ENCODE measurements at places on chromosomes 6 and 20. TPM values are rescaled to one million over a fixed set of nuclear protein-coding genes. Genes with fewer than 3 reads are reported as not detected.

- peak; percentile 85 for DNase-seq
These were observed 20.7 kb upstream of the ZNF76 start for GRCh38 chr6:35238843-35239289.

Gene IP6K3
- total RNA-seq: 4.9 TPM

GRCh38 chr20:35547329-35547728 is 5.5 kb downstream of the ERGIC3 start:
- no peak for DNase-seq

GRCh38 chr6:3729603-3730344 is 21.7 kb downstream of the PXDC1 start:
- no peak for DNase-seq

GRCh38 chr6:22024973-22025467 is 271.8 kb downstream of the PRL start:
- no peak for DNase-seq

Gene MAP3K5
- 11.3 TPM for total RNA-seq

Gene PGBD1
- 11.4 TPM for total RNA-seq

Gene CST7
- 0.66 TPM for total RNA-seq

GRCh38 chr6:8337147-8337546 is 98.2 kb downstream of the SLC35B3 start:
- DNase-seq: no peak

Gene CDH26
- 1.4 TPM for total RNA-seq

- DNase-seq: no peak
These were observed 131.0 kb upstream of the CST7 start for GRCh38 chr20:24818056-24818455.

DNA sequence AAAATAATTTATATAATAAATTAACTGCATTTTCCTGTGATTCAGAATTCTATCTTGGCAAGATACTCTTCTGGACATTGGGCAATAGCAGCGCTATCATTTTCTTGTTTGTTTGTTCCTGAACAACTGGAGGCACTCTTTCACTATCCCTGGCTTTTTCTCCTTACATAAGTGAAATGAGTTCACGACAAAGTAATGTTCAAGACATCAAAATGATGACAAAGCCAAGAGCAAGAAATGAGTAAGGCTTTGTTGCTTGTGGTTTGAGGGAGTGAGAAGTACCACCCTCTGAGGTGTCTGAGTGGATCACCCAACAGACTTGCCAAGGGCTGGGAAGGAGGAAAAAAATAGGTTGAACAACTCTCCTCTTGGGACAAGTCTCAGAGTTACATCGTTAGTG is 466.6 kb upstream of the JAG1 start:
- DNase-seq: no peak

Gene DZANK1
- 2.5 TPM for total RNA-seq

DNA sequence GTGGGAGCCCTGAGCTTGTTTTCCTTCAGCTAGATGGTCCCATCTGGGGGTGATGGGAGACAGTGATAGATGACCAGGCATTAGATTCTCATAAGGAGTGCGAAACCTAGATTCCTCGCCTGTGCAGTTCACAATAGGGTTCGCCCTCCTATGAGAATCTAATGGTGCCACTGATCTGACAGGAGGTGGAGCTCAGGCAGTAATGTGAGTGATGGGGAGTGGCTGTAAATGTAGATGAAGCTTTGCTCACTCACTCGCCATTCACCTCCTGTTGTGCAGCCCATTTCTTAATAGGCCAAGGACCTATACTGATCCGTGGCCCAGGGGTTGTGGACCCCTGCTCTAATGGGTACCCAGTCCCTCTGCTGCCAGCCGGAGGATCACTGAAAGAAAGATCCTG is 20.7 kb upstream of the KCNB1 start:
- DNase-seq: peak; percentile 32

- no peak for DNase-seq
These were observed 4.3 kb downstream of the REV3L start for GRCh38 chr6:111478749-111479148.

DNA sequence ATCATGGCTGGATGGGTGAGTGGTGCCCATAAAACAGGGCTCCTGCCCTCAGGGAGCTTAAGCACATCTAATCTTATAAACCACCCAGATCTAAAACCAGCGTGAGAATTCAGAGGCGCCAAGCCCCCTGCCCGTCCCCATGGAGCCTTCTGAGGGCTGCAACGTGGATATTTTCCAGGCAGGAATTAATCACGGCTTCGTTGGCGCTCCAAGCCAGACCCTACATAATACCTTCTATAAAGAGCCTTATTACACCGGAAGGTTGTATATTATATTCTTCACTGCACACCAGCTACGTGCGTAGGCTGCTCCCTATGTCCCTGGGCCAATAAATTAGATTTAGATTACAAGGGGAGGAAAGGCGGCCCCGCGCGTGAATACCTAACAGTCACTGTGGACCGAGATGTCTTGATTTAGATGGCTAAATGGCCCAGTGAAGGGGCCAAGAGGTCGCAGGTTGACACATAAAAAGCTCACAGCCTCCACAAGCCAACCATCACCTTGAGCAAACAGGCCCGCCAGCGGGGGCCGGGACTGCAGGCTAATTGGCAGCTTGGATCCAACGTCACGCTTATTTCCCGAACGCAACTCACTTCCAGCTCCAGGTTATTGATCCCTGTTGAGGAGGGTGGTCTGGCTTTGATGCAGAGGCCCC is 64.7 kb upstream of the APCDD1L start:
- peak; percentile 33 for DNase-seq

- DNase-seq: no peak
These were observed 14.9 kb upstream of the BLOC1S5 start for GRCh38 chr6:8079126-8079525.

Gene RNF182
- total RNA-seq: 0.16 TPM

GRCh38 chr6:155201461-155202226 is 62.2 kb upstream of the CLDN20 start:
- DNase-seq: no peak

DNA sequence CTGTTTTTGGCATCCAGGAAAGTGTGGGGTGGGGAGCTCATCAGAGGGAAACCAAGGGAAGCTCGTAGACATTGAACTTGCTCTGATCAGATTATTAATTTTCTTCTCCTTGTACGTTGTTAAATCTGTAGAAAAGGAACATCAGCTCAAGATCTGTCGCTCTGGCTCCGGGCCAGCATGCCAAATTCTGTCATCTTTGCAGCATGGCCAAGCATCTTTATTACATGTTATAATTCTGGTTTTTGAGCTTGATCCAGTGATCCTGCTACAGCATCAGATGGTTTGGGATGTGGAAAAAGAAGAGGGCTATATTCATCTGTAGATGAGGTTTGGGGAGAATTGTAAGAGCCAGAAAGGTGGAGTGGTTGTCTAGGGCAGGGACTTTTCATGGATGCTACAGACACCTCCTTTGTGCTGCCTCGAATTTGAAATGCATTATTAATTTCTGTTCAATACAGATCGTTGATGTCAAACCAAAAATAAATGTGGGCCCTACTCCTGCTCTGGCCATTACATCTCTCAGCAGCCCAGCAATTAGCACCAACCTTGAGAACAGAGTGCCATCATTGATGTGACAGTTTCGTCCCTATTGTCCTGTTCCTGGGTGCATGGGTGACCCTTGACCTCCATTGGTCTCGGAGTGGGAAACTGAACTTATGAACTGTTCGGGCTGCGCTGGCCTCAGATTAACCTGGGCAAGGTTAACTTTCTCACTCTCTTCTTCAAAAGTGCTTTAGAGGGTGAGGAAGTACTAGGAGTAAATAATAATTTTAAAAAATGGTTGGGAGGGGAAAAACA is 250.8 kb downstream of the SOX4 start:
- DNase-seq: no peak

GRCh38 chr6:44898296-44898930 is 429.7 kb upstream of the RUNX2 start:
- DNase-seq: no peak

Gene BMP7
- 1.5 TPM for total RNA-seq

- no peak for DNase-seq
These were observed 566.2 kb upstream of the NRSN1 start for GRCh38 chr6:23559587-23560343.

DNA sequence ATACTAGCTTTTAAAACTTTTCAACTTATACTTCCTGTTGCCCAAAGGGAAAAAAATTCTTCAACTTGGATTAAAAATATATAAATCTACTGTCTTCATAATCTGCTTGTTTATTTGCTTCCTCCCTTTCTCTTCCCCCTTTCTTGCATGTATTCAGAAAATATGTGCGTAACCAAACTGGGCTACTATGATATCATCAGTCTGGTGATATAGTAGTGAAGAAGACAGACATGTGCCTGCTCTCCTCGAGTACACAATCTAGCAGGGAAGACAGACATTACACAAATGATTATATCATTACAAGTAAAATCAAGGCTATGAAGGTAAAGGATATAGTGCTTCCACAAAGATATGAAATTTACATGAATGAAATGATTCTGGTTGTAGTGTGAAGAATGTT is 31.0 kb downstream of the IBTK start:
- no peak for DNase-seq

DNA sequence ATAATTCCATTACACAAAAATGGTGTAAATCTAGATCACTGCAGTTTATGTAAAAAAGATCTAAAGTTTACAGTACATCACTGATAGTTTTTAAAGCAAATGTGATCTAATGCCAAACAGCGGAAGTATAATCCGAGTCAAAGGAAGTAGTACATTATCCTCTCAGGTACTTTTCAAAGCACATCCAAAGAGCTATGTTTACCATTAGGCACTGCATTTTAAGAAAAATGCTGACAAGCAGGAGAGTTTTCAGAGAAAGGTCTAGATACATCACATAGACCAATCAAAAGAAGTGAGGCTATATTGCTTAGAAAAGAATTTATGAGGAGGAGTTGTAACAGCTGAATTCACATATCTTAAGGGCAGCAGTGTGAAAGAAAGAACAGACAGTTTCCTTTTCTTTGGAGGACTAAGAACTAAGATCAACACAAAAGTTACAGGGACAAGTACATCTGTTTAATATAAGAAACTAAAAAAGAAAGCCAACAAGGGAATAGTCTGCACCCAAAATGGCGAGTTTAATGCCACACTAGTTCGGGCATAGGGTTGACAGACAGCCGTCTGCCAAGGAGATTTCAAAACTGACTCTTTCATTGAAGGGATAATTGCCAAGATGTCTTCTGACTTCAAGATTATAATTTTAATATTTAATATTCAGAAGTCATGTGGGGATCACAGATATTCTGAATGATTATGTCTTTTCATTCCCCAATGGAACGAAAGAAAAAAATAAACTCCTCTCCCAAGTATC is 1.4 kb downstream of the ZNF184 start:
- no peak for DNase-seq

GRCh38 chr6:155187106-155187505 is 76.7 kb upstream of the CLDN20 start:
- no peak for DNase-seq

Gene HLA-DOA
- 1.5 TPM for total RNA-seq

DNA sequence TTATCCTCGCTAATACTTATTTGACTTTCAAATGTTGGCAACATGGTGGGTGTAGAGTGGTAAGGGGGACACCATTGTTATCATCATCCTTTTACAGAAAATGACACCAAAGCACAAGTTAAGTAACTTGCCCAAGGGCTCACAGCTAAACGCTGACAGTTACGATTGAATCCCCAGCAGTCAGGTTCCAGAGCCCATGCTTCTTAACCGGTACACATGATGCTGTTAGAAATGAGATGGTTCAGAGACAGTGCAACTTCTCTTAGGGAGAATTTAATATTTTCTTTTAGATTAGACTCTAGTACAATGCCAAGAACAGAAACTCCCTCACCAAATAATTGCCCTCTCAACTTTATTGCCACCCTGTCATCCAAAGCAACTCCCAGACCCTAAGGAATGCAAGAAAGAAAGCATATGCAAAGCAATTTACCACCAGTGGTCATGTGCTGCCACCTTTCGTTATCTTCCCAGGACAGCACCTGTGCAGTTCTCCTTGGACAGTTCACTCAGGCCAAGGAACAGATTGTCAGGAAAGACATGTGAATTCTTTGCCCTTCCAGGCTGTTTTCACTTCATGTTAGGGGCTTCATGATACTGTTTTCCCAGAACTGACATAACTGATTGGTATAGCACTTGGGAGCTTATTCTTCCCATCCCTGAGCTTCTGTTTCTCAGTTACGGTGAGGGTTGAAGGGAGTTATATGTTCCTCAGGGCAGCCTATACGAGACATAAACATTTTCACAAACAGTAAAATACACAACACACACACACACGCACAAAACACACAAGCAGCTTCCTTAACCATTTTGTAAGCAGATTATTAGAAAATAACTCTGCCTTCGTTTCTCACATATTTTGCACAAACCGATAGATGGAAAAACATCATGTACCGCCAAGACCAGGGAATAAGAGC is 5.1 kb downstream of the HLA-DMA start:
- no peak for DNase-seq

DNA sequence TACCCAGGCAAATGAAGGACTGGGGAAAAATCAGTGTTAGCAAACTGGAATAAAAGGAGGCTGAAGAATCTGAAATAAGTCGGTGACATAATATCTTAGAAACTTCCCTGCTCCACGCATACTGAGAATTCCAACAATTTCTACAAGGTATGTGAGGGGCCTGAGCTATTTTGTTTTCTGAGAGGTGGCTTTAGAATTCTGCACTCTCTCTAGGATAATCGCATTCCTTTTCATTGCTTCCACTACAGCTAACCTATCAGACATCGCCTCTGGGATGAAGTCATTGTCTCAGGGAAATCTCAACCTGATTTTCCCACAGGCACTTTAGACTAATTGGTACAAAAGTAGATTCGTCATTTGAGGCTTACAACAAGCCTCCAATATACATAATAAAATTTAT is 740.8 kb downstream of the PHF3 start:
- no peak for DNase-seq

- peak; percentile 52 for DNase-seq
These were observed 205.2 kb downstream of the ERMARD start for GRCh38 chr6:169956580-169956979.

GRCh38 chr6:144055121-144055931 is 40.0 kb downstream of the SF3B5 start:
- DNase-seq: no peak

Gene LY6G6C
- not detected for total RNA-seq

DNA sequence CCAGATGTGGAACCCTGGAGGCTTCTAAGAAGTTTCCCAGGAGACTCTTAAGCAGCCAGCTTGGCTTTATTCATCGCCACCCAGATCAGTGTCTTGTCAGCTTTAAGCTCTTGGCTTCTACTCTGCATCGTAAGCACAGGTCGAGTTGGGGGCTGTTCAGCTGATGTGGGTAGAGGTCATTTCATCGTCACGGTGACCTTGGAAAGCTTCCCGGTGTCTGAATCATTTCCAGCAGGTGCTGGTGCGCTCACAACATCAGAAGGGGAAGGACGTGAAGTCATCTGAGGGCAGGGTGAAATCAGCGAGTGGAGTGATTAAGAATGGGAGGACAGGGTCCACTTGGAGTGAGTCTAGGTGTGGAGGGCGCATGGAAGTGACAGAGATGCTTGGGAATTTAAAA is 112.6 kb downstream of the SASH1 start:
- no peak for DNase-seq

GRCh38 chr6:225121-225721 is 67.1 kb upstream of the DUSP22 start:
- DNase-seq: no peak

- peak; percentile 71 for DNase-seq
These were observed 651 bp upstream of the BLTP3A start for GRCh38 chr6:34791164-34791700.

All from sigmoid colon (tissue), 7 donors.